ENCODE measurements at places on chromosomes 1 and 21.

GRCh38 chr1:31790641-31791091 lies 25.2 kb downstream of the SPOCD1 start:
- no peak for DNase-seq

- DNase-seq = no peak
Observed at GRCh38 chr1:198125995-198126735, 30.6 kb upstream of the NEK7 start.

GRCh38 chr1:1162597-1163537 lies 10.8 kb upstream of the TTLL10 start:
- peak; percentile 92 for DNase-seq

DNA sequence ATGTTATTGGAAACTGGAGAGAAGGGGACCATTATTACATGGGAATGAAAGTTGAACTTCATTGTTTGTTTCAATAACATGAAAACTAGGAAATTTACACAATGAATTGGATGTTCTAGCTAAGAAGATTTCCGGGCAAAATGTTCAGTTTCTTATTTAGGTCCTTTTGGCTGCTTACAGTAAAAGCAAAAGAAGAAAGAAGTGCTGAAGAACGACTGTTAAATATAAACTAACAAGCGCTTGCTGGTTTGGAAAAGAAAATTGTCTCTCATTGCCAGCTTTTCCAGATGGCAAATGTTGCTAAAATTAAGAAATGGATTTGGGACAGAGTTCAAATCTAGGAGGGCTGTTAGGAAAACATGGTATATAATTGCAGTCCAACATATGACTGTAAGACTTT lies 139.6 kb downstream of the ZNF644 start:
- no peak for DNase-seq
